Stimulated activated CD8-positive, alpha-beta memory T cell treated with anti-CD3 and anti-CD28 coated beads, Interleukin-12 subunit alpha, Interleukin-12 subunit beta, amount 100 ng/mL, for 1 hour (primary cell): ENCODE measurements at places on chromosomes 7 and 10.

DNA sequence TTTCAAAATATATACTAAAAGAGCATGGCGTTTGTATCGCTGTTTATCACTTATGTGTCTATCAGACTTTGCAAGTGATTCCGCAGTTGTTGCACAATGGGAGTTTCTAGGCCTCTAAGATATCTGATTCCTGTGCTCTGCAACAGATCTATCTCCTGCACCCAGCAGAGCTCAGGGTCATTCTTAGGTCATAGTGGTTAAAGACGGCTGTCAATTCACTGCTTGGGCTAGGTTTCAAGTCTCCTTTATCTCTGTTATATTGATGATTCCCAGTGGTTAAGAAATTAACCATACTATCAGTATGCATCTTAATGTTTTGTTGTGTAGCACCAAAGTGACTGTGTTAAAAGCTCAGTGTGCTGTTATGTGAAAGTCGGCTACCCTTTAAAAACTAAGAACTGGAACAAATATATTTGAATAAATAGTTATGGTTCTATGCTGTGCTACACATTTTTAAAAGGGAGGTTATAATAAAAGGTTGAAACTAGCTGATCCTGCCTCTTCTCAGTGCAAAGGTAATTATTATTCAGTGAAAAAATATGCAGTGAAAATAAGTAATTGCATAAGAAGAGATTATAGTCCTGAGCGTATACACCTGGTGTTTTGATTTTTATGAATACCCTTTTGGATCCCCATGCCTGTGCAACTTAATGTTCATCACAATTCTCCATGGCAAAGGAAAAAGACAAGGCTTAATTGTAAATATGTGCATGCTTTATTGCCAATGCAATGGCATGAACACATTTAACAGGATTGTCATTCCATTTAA is 24.0 kb downstream of the HOXA1 start:
- DNase-seq: no peak

DNA sequence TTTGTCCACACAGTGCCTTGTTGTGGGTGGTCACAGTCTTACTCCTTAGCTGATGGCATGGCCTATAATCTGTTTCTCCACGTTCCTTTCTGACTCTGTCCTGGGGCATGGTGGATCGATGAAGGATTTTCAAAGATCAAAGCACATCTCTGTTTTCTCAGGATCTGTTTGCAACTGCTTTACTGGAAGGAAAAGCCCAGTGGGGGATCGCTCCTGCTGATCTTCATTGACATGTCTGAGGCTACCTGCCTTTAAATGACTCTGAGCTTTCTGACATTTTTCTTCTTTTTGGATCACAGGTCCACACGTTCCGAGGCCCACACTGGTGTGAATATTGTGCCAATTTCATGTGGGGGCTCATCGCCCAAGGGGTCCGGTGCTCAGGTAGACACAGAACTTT is 68.0 kb upstream of the PRR15 start:
- DNase-seq: no peak

GRCh38 chr10:127993056-127993690 is 86.3 kb downstream of the PTPRE start:
- DNase-seq: no peak

DNA sequence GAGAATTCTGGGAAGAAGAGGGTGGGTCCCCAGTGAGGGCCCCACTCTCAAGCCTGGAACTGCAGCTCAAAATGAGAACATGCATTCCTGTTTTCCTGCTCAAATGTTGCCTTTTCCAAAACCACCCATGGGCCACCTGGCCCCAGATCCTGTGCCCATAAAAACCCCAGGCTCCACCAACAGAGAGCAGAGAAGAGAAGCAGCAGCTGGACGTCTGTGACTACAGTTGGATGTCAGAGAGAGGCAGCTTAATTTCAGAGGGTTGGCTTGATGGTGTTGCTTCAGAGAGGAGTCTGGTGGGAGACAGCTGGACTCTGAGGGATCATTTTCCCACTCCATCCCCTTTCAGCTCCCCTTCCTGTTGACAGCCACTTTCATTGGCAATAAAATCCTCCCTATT is 256.4 kb downstream of the FZD1 start:
- no peak for DNase-seq

DNA sequence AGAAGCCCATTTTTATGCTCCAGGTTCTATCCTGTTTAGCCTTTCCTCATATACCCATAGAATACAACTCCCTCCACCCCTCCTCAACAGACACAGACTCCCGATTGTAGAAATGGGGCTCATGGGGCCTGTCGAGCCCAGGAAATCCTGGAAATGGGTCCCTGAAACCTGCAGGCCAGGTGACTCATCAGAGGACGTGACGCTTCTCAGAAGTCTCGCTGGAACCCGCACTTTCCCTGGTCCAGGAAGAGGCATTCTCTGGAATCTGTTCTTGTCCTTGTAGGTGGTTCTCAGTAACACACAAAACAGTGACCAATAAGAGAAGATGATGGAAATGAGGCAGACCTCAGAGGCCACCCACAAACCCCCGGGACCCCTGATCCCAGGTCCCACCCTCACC is 244.8 kb upstream of the PPP2R2D start:
- DNase-seq: no peak

- DNase-seq: no peak
These were observed 37.5 kb downstream of the NET1 start for GRCh38 chr10:5449823-5450222.

GRCh38 chr7:95421000-95421846 is 13.6 kb downstream of the PON2 start:
- no peak for DNase-seq

GRCh38 chr7:14598978-14599377 is 303.6 kb downstream of the DGKB start:
- DNase-seq: no peak

DNA sequence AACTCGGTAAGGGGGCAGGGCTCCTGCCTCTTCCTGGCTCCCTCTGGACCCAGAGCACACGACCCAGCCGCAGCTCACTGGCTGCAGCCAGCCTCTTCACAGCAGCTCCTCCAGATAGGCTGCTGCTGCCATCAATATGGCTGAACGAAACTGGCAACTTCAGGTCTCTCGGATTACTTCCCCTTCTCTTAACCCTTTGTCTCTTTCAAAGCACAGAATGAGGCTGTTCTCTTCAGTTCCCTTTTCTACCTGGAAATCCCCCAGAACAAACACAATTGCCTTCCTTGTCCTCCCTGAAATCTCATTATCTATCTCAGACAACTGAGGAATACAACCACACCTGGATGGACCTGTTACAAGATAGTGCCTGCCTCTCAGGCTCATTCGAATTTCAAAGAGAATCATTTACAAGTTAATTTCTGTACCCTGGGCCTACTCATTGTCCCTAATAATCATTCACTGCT is 193.4 kb upstream of the MBL2 start:
- DNase-seq: no peak

- no peak for DNase-seq
These were observed 38.9 kb upstream of the ANKRD1 start for GRCh38 chr10:90959826-90960225.

DNA sequence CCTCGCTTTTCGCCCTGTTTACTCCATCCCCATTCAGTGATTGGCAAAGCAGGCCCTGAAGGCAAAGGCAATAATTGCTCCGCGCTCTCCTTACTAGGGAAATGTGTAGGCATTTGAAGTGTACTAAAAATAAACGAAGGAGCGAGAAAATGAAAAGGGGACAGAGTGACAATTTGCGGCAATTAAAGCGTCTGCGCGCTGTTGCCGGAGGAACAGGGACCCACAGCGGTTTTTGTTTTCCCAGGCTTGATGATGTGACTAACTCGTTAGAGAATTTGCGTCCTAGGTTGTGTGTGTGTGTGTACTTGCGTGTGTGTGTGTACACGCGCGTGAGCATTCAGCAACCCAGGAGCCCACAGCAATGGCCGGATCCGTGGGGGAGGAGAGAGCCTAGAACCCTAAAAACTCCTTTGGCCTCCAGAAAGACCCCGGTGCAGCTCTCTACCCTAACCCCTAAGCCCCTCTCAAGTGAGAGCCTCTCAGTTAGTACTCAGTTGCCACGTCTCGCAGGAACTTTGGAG is 7.8 kb upstream of the DLX6 start:
- no peak for DNase-seq

DNA sequence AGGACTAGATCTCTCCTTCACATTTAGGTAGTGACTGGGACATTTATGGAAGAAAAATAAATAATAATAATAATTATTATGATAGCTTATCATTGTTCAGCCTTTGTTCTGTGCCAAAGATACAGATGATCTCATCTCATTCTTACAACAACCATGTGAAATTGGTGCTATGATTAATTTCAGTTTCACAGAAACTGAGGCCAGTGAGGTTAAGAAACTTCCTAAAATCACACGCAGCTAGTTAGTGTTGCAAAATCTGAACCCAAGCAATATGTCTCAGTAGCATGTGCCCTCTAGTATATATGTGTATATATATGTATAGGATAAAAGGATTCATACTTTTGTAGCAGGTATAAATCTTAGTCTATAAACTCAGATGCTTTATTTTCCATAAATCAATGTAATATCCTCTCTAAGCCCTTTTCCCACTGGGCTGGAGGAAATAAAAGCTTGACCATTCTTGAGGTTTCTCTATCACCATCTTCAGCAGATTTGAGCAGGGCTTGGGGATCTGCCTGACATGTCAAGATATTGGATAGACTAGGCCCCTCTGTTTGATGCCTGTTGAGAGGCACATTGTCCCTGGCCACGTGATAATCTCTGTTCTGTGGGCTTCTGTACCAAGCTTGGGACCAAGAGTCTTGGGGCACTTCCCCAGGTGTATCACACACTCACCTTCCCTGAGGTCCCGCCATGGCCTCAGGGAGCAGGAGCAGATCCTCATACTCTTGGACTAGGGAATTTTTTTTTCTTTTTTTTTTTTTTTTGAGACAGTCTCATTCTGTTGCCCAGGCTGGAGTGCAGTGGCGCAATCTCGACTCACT is 172.6 kb upstream of the NRP1 start:
- no peak for DNase-seq

DNA sequence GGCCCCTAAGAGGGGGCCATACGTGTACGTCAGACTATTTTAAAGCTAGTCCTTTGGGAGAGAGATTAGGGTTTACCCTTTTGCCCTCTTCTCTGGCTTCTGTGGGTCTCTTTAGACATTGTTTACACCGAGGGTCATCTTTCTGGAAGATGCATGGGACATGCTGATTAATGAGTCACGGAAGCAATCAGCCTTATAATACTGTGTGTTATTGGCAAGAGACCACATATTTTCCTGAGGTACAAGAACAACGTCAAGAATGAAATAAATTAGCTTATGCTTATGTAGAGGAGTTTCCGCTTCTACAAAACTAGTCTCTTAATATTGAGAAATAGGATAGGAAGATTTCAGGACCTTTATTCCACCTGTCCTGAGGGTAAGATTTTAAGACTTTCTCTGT is 327.7 kb downstream of the BBS9 start:
- no peak for DNase-seq

GRCh38 chr7:101772508-101773211 is 44.8 kb upstream of the CUX1 start:
- no peak for DNase-seq

DNA sequence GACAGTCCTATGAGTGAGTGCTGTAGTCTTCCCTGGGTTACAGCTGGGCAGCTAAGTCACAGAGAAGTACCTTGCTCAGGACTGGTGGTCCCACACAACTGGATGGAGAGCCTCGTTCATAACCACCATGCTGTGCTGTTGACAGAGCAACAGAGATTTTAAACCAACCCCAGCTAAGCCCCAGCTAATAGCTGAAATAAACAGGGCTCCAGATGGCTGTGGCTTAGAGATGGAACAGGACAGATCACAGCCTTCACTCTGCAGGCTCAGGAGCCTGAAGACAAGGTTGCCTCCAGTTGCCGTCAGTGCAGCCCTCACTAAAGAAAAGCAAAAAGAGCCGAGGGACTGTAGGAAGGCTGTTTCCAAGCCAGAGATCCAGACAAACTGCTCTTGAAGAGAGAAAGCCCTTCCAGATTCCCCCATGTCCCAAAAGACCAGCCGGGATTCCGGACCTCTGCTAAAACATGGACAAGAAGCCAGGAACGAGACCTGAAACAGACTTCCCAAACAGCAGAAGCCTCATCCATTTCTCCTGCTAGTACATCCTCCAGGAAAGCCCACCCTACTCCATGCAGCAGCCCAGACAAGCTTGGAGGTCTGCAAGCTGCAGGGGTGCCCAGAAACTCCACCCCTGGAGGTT is 4.2 kb downstream of the HTRA1 start:
- DNase-seq: no peak

- DNase-seq: no peak
These were observed 25.4 kb upstream of the INPP5F start for GRCh38 chr10:119700321-119700954.

- DNase-seq: no peak
These were observed 35.8 kb downstream of the VCL start for GRCh38 chr10:74033702-74034101.

- no peak for DNase-seq
These were observed 110.3 kb downstream of the MBL2 start for GRCh38 chr10:52662256-52662655.

- DNase-seq: no peak
These were observed 10.3 kb downstream of the PI4K2A start for GRCh38 chr10:97650726-97651125.

- DNase-seq: no peak
These were observed 129.7 kb downstream of the SAMD9 start for GRCh38 chr7:92988051-92988450.

DNA sequence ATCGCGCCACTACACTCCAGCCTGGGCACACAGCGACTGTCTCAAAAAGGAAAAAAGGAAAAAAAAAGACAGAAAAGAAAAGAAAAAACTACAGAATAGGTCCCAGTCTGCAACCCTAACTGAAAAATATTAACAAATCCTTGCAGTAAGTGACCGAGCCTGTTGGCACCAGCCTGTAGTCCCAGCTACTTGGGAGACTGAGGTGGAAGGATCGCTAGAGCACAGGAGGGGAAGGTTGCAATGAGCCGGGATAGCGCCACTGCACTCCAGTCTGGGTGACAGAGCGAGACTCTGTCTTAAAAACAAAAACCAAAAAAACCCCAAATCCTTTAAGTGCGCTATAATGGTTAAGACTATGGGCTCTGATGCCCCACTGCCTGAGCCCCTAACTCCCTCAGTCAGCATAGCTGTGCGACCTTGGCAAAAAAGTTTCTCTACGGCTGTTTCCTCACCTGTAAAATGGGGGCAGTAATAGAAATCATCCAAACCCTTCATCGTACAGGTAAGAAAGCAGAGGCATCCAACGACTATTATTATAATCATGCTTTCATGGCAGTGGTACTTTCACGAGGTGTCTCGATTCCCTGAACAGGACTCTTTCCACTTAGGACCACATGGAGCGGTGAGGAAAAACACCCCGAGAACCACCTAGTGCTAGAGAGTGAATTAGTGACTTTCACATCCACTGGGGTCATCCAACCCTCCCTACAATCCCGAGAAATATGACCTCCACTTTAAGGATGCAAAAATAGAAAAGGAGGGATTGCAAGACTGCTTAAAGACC is 755 bp downstream of the TOMM7 start:
- DNase-seq: no peak

DNA sequence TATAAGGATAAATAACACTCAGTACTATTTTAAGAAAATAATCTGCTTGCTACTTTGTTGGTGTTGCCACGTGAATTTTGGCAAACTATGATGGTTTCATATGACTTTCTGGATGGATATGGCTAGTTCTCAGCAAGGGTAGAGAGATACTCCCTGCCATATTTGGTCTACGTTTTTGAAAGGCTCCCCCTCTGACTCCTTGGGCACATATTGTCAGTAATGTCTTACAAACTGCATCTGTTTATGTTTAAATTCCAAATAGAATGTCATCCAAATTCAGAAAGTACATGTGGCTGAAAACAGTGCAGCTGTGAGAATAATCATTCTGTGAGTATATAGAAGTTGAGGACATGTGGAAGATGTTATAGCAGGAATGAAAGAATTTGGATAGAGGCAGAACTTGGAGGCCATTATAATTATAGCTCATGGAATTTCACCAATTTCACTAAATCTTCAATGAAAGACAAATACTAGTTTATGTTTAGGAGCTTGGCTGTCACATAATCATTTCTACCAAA is 107.8 kb downstream of the SRI start:
- no peak for DNase-seq
